SW 1271 (cell line): ENCODE measurements at places on chromosomes 4 and X.

DNA sequence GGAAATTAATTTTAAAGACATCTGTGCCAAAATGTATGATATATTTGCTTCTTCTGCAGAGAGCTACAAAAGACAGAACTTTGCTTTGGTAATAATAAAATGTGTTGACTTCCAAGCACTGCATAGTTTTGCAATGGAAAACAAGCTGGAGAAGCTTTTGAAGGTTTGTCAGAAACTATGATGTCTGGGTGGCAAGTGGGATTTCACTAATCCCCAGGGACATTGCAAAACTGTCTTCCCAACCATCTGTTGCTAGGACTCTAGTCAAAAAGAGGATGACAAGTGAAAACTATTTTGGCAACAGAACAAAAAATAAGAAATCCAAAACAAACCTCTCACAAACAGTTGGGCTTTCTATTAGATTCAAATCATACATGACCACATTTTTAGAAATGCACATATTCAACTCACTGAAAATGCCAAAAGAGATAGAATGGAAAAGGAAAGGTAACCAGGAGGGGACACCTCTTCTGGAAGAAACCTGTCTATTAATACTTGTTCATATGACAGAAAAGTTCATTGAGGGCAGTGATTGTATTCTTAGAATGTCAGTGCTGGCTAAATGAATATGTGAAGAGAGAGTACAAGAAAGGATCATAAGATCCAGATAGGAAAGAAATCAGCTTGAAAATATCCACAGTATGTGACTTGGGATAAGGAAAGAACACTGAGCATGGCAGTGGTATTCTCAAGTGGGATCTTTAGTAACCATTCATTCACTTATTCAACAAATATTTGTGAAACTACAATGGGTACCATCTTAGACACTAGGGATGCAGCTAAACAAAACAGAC is 228.0 kb downstream of the RASL11B start:
- DNase-seq: no peak

DNA sequence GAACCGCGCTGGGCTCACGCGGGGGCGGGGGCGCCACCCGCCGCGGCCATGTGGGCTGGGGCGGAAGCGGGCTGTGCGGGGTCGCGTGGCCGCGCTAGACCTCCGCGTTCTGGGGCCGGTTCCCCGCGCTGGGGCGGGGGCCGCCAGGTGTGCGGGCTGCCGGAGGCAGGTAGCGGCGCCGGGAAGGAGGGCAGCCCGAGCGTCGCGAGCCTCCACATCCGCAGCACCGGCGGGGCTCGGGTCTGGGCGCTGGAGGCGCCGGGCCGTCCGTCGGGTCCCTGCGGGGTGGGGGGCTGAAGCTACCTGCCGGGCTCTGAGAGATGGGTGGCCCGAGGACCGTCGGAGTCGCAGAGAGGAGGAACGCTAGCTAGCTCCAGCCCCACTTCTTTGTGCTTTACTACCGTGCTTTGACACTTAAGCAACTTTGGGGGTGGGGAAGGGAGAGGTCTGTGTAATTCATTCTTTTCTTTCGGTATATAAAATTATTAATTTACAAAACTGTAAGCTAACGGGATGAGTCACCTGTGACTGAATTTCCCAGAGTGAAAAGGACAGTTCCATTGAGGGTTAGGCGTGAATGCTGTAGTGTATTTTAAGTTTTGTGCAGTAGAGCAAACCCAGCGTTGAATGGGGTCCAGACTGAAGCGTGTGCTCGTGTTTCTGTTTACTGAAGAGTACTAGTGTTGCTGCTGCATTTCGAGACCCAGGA is 689 bp downstream of the METAP1 start:
- DNase-seq: no peak

- no peak for DNase-seq
Observed at GRCh38 chr4:101265816-101266172, 81.5 kb downstream of the PPP3CA start.

DNA sequence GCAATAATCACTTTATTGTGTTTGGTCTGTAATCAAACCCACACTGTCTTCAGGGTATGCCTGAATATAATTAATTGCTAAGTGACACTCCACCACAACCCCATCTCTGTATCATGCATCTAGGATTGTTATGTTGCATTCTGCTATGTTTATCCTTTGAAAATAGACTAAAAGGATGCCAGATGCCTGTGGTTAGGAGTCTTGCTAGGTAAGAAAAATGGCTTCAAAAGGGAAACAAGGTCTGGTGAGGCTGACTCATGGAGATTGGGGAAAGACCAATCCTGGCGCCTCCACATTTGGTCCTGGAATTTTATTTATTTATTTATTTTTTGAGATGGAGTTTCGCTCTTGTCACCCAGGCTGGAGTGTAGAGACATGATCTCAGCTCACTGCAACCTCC is 360.5 kb upstream of the SLC7A11 start:
- no peak for DNase-seq

DNA sequence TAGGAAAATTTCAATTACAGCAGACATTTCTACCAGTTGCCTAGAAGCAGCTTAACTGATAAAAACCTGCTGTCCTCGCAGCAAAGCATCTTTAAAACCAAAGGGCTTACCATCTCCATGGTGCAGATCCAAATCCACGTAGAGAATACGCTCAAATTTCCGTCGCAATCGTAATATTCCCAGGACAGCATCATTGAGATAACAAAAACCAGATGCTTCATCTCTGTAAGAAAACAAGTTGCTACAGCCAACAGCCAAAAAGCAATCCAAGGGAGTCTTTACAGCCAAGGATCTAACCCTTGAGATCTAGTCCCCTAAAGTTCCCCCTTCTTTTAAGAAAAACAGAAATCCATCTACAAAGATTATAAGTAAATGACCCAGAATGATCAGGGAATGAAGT is 77.6 kb downstream of the HDAC8 start:
- DNase-seq: no peak

GRCh38 chr4:742742-743311 is 37.2 kb downstream of the PCGF3 start:
- peak; percentile 26 for DNase-seq

GRCh38 chrX:132393992-132394391 is 94.8 kb downstream of the MBNL3 start:
- DNase-seq: no peak

GRCh38 chr4:169803413-169803812 is 45.7 kb upstream of the HPF1 start:
- DNase-seq: no peak

DNA sequence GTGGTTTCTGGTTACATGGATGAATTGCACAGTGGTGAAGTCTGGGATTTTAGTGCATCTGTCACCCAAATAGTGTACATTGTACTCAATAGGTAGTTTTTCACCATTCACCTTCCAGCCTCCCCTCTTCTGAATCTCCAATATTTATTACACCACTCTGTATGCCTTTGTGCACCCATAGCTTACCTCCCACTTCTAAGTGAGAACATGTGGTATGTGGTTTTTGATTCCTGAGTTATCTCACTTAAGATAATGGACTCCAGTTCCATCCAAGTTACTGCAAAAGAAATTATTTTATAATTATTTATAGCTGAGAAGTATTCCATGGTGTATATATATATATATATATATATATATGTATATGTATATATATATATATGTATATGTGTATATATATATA is 155.8 kb downstream of the HHIP start:
- no peak for DNase-seq
